Substantia nigra (tissue), 51 donors: ENCODE measurements at places on chromosomes 16 and 17.

GRCh38 chr17:65088621-65089360 is 32.3 kb upstream of the GNA13 start:
- DNase-seq: no peak

DNA sequence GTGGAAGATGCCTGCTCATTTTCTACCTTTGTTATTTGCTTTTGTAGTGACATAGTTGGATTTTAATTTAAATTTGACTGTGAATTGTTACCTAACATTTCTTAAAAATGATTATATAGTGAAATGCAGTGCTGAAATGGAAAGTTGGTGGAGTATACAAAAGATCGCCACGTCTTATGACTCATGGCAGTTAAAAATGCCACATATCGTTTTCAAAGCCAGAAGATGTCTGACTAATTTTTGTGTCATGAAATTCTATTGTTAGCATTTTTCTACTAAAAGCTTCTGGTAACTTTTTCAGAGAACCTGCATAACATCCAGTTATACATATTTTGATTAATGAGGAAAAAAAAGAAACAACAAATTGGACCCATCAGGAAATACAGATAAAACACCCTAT is 20.6 kb downstream of the MAP2K4 start:
- DNase-seq: no peak

GRCh38 chr16:28863929-28864793 is 518 bp downstream of the SH2B1 start:
- DNase-seq: peak; percentile 44

- no peak for DNase-seq
These were observed 113.3 kb upstream of the ADAMTS18 start for GRCh38 chr16:77548151-77548550.

GRCh38 chr16:87297918-87298631 is 19.1 kb downstream of the C16orf95 start:
- DNase-seq: no peak

DNA sequence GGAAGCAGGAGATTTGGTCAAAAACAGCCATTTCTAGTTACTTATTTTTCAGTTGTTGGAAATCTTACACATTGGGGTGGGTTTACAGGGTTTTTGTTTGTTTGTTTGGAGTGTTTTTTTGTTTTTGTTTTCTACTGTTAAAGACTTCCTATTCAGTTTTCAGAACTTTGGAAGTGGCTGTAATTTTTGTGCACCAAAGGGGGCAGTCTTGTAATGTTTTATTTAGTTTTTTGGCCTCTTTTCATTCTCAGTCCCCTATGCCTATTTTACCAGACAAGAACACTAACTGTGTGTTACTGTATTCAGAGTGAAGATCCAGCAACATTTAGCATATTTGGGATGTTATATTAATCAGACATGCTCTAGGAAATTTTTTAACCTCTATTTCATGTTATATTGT is 20.6 kb downstream of the TPPP3 start:
- no peak for DNase-seq

DNA sequence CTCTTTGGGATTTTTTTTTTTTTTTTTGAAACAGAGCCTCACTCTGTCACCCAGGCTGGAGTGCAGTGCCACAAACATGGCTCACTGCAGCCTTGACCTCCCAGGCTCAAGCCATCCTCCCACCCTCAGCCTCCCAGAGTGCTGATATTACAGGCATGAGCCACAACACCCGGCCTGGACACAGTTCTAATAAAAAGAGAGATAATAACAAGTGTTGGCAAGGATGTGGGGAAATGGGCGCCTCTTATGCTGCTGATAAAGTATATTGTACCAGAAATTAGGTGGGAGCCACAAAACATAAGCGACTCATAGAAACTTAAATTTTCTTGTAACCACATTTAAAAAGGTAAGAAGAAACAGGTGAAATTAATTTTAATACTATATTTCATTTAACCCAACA is 50.4 kb upstream of the FA2H start:
- DNase-seq: no peak
